ENCODE measurements at places on chromosomes 2 and 18.

DNA sequence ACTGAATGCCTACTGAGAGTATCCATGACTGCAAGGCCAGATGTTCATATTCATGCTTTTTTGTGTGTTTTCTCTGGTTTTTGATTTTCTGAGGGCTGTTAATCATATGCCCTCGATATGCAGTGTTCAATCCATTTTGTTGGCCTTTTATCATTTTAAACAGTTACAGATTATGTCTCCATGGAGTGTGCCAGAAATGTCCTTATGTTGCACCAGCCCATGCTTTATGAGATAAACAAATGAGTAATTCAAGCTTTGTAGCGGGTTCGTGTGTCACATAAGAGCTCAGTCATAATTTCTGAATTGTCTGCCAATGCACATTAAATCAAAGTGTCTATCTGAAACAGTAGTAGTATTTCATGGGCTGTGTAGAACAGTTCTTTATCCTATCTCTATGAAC lies 583.0 kb downstream of the THSD7B start:
- DNase-seq = peak; percentile 94

DNA sequence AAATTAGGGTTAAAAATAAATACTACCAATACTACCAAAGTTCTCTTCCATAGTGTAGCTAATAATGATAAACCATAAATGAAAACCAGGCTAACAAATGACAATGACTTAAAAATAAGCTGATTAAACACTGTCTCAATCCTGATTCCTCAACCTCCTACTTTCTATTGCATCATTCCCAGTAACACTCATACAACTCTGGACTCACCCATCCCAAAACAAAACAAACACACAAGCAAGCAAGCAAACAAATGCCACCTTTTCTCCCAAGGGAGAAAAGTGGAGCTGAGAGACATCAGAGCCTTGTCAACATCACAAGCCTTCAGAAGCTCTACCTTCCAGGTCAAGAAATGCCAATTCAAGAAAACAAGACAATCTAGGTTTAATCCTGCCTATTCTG lies 620.7 kb downstream of the NYAP2 start:
- no peak for DNase-seq

DNA sequence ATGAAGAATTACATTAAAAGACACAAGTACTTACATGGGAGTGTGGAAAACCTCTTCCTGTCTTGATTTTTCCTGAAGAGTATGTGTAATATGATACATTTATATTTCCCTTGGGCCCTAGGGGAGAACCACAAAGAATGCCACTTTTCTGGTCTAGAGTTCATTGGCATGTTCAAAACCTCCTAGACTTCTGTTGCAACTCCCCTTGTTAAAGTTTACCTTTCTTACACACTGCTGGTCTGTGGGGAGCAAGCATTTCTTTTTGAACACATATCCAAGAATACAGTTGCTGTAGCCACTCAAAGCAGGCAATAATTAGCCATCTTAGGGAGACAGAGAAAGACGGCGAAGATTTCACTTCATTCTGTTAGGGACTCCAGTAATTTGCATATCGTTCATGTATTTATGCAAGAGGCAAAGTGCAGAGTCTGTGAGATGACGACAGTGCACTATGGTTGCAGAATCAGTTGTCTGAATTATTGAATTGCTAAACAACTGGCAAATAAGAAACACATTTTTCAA lies 103.5 kb downstream of the NOL4 start:
- no peak for DNase-seq

DNA sequence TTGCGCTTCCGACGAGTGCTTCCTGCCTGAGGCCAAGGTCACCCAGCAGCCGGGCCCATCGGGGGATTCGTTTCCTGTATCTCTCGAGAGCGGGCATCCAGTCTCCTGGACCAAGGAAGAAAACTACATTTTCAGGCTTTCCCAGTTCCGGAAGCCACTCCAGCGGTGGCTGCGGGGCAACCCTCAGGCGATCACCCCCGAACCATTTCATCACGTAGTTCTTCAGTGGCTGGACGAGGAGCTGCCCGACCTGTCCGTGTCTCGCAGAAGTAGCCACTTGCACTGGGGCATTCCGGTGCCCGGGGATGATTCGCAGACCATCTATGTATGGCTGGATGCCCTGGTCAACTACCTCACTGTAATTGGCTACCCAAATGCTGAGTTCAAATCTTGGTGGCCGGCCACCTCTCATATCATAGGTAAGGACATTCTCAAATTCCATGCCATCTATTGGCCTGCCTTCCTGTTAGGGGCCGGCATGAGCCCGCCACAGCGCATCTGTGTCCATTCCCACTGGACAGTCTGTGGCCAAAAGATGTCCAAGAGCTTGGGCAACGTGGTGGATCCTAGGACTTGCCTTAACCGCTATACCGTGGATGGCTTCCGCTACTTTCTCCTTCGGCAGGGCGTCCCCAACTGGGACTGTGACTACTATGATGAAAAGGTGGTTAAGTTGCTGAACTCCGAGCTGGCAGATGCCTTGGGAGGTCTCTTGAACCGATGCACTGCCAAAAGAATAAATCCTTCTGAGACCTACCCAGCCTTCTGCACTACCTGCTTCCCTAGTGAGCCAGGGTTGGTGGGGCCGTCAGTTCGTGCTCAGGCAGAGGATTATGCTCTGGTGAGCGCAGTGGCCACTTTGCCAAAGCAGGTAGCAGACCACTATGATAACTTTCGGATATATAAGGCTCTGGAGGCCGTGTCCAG lies 1.0 kb downstream of the MARS2 start:
- DNase-seq = no peak

DNA sequence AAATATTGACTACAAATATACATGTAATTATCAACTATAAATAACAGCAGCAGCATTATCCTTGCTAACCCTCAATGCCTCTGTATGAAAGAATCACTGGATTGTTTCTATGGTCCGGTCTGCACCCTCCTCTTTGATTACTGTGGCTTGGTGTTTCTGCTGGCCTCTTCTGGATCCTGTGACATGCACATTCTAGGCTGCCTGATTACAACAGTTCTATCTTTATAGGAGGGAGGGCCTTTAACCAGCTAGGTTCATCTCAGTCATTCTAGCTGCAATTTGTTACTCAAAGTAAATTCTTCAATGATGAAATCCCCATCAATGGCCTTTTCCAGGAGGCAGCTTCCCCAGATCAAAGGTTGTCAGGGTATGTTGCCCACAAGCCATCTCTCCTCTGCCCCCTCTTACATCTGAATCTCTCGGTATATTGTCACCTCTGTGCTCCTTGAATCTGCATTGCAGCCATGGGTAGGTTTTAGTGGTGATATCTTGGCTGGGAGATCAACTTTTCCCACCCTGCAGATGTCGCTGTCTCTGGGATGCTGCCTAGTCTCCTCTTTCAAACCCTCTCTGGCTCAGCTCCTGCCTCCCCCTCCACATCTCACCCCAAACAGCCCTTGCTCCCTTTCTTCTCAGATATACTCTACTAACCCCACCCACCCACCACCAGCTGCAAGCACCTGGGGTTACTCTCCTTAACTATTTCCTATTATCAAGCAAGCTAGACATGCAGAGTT lies 106.2 kb upstream of the BZW1 start:
- no peak for DNase-seq

DNA sequence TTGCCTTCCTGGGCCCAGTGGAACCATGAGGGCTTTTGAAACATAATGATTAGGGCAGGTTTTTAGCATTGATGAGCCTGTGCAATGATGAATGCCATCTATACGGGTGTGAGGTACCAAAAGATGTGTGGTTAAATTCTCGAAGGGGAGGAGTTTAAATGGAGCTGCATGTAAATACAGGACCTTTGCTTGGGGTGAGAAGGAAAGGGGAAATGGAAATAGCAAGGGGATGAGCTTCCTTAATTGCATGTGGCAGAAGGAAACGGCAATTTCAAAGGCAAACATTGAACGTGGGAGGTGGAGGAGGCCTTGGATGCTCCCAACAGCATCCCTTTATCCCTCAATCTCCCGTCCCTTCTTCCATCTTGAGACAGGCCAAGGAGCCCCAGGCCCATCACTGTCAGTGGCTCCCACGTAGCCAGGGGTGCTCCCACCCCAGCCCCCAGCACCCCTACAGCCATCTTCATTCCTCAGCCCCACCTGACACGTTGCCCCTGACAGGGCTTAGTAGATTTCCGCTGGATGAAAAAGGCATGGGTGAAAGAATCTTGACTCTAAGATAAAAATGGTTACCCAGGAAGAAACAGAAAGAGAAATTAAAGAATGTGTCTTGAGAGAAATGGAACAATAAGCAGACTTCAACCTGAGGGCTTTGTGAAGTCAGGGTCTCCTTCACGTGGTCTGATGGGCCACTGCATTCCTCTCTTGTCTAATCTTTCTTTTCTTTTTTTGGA lies 32.5 kb downstream of the INPP5D start:
- DNase-seq = no peak

- DNase-seq = no peak
These were observed 1.7 kb upstream of the ZCCHC2 start for GRCh38 chr18:62521082-62521481.

DNA sequence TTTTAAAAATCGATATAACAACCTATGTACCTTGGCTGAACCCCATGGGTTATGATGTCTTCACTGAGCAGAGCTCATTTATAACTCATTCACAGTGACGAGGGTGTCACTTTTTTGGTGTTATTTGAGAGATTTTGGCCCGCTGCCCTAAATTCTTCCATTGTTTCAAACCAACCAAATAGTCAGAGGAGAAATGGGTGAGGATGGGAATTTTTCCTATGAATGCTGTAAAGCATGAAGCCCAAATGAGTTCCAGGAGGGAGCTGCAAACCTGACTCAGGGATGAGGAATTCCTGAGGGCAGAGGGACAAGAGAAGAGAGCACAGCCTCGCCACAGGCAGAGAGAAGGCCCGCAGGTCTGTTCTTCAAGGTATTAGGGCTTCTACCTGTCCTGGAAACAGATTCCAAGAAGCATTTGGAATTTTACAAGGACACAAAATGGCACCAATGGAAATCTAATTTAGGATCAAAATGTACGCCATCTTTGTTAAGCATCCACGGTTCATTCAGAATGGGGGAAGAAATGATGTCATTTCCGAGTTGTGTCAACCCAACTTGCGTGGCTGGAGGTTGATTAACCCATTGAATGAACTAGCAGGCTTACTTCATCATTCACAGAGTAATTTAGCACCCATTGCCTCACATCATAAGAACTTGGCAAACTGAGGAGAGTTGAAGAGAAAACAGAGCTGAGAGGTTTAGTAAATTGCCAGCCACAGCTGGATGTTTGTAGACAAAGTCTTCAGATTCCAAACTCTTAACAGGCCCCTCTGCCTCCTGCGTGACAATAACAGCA lies 133.5 kb downstream of the LAMA3 start:
- DNase-seq = no peak

DNA sequence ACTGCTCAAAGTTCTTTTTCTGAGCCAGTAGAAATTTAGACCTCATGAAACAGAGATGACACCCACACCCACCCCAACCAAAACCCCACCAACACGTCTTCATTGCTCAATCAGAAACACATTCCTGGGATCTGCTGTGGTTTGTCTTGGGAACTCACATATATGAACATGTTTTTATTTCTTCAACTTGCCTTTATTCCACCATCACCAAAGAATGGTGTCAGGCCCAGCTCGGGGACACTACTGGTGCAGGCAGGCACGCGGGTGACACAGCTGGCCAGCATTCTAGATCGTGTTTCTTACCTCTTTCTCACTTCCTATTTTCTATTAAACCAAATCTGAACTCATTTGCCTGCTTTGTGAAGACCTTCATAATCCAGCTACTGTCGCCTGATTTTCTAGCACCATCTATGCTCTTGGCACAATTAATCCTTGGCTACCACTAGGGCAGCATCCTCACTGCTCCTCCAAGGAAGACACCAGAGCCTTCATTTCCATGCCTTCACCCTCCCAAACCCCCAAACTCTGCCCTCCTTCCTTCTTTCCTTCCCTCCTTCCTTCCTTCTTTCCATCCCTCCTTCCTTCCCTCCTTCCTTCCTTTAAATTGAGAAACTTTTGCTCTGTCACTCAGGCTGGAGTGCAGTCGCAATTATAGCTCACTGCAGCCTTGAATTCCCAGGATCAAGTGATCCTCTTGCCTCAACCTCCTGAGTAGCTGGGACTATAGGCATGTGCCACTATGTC lies 157.1 kb downstream of the BCL2 start:
- no peak for DNase-seq

- DNase-seq = no peak
These were observed 42.3 kb downstream of the AQP12A start for GRCh38 chr2:240733803-240734495.

DNA sequence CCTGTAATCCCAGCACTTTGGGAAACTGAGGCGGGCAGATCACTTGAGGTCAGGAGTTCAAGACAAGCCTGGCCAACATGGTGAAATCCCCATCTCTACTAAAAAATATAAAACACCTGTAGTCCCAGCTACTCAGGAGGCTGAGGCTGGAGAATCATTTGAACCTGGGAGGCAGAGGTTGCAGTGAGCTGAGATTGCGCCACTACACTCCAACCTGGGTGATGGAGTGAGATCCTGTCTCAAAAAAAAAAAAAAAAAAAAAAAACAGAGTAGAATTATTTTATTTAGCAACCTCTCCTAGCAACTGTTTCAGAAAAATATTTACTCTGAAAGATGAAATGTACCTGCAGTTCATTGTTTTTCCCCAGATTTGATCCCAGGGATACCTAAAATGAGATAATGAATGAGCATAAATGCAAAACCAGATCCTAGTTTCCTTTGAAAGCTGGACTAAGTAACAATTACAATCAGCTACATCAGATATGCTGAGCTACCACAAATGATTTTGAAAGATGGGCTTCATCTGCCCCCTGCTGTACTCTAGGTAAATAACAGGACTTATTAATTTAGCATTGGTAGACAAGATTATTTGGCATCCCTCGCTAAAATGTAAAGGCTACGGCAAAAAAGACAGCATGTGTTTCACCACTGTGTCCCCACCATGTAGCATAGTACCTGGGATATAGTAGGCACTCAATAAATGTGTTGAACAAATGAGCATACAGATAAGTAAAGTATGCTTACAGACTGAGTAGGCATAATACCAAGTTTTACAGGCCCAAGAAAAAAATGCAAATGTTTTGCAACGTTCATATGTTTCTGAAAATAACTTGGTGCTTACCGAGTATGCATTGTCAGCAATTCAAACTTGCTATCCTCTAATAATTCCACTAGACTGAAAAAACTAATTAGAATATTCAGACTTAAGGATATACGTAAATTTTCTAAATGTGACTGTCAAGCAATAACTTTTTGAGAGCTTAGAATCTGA lies 102.5 kb downstream of the ATL2 start:
- peak; percentile 97 for DNase-seq

GRCh38 chr2:237922641-237923361 lies 44.0 kb upstream of the UBE2F start:
- no peak for DNase-seq

- DNase-seq = no peak
These were observed 1633.7 kb upstream of the CELF4 start for GRCh38 chr18:39199231-39199855.

GRCh38 chr2:119196301-119197125 lies 27.1 kb upstream of the STEAP3 start:
- DNase-seq = no peak

DNA sequence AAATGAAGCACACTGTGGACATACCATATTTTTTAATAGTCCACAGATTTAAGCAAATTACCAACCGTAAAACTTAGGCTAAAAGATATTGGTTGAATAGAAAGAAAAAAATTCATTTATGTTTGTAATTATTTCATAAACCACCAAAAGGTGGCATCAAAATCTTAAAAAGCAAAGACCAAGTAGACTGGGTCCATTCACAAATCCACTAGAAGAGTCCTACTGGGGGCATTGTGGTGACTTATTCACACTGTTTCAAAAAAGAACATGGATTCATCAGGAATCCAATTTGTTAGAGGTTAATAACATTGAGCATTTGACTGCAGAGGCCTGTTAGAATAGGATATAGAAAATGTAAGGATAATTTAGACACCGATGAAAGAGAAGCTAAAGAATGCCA lies 194.9 kb upstream of the KYNU start:
- DNase-seq = no peak
